Stimulated activated CD4-positive, alpha-beta T cell treated with anti-CD3 and anti-CD28 coated beads, Interleukin-2, amount 100 ng/mL, for 4 hours (primary cell): ENCODE measurements at places on chromosomes 12 and 14.

DNA sequence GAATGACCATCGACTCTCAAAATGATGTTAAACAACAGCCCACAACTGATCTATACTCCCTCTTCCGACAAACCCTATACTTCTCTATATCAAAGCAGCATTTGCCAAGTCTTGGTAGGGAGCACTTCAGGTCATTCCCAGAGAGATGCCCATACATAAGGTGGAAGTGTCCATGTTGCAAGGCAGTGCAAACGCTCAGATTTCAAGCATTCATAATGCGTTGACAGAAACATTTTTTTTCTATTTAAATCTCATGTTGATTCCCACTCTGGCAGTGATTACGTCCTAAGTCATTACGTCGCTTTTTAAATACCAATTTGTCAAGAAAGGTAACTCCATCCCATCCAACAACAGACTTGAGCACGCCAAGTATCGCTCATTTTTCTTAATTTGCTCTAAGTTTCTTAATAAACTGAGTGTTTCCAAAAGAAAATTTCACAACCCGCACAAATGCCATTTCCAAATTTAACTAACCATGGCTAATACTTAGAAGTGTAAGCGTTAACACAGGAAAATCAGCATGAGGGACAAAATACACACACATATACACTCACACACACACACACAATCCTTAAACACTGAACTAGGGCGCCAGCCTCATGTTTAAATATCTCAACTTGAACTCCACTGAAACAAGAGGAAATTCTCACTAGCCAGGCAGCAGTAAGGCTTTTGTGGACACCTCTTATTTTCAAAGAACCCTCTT, 1.1 kb downstream of the GXYLT1 start:
- no peak for DNase-seq

DNA sequence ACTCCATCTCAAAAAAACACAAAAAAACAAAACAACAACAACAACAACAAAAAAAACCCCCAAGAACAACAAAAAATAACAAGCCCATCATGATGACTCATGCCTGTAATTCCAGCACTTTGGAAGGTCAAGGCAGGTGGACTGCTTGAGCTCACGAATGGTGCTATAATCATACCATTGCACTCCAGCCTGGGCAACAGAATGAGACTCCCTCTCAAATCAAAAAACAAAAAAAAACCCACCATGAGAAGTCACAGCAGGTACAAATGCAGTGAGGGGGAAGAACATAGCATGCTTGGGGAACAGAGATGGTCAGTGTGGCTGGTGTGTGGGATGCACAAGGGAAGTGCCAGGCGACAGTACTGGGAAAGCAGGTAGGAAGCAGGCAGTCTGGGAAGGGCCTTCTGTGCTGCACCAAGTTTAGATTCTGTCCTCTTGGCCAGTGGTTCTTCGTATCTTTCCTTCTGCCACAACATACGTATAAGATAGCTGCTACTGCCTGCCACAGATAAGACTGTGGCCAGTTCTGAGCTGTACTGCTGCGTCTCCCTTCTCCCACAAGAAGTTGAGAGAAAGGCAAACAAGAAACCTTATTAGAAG, 28.0 kb downstream of the ATG14 start:
- DNase-seq, result no peak

DNA sequence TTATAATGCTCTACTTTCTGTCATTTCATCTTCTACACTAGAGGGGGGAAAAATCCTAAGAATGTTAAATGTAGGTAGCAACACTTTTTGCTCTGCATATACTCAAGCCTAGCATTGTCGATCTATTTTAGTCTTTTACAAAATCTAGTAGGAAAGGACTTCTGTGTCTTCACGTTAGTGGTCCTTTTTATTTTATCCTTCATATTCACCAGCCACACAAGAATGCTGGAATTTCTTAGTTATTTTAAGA, 253.0 kb upstream of the FLRT2 start:
- DNase-seq, result no peak

DNA sequence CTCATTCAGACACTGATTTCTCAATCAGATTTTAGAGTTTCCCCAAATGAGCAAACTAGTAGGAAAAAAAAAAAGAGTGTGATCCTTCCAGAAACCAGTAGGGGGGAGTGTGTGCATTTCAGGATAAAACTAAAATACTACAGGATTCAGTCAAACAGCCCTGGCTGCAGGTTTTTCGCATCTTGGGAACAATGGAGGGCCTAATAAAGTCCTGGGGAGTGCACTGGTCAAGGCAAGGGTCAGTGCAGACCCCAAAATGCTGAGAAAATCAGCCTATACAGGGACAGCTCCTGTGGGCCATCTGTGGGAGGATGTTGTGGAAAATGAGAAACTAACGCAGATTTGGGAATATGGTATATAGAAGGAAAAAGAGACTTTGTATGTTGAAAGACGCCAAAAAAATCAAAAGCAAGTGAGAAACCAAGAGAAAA, 22.2 kb upstream of the ABCD4 start:
- no peak for DNase-seq

DNA sequence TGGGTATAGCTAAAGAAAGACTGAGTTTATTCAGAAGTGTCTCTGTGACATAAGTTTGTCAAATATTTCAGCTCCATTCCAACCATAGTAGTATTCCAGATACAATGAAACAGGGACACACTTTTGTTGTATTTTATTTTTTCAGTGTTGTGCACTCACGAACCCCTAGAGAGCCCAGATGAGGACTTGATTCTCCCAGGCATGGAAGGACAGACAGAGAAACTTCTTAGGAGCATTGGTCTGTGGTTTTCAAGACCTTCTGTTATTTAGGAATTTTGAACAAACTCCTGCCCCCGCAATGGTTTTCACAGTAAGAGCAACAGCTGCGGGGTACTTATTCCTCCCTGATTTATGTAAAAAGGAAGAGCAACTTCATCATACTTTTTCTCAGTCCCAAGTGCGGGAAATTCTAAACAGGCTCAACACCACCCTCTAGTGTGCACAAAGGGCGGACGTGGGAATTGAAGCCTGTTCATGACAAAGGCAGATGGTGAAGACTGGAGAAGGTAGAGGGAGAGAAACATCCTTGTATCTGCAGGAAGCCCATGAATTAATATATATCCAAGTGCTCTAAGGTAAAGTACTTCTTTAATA, 147.6 kb downstream of the PAH start:
- no peak for DNase-seq

DNA sequence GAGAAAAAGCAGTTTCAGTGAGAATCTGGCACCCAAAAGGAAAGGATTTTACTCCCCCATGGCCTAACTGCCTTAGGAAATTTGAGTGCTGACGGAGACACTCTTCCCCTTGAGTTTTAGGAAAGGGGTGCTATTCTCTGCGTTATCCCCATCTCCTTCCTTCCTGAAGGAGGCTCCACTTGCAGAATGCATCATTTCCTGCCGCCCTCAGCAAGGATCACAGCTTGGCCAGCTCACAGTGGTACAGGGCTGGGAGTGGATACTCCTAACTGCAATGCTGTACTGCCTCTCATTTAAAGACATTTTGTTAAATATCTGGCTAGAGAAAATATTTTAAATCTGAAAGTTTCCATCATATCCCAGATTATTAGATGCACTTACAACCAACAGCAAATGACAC, 33.0 kb downstream of the RDH12 start:
- no peak for DNase-seq

- no peak for DNase-seq
Measured at GRCh38 chr12:3436461-3437065, 54.4 kb upstream of the PRMT8 start.

- no peak for DNase-seq
Measured at GRCh38 chr12:89413234-89413633, 60.9 kb upstream of the DUSP6 start.

GRCh38 chr14:104680806-104681688, 8.4 kb upstream of the INF2 start:
- no peak for DNase-seq

DNA sequence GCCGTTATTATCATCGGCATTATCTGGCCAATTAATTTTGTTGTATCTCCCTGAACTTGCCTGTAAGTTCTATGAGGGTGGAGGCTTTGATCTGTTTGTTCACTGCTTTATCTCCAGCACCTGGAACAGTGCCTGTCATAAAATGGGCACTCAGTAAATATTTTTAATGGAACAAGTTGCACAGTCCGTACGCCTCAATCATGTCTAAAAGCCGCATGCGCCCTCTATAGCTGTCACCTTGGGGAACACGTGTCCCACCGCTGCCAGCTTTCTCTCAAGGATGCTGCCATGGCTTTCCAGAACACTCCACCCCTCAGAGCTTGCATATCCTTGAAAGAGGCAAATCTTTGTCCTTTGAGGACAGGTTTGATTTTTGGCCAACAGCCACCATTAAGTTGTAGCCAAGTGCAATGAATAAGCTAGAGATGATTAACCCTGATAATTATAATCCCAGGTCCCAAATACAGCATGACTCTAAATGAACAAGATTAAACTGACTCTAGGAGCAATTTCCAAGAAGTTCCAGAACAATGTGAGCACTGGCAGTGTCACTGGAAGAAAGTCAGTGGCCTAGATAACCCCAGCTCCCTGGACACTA, 55.1 kb downstream of the ERH start:
- no peak for DNase-seq

- DNase-seq, result no peak
Measured at GRCh38 chr12:121537814-121538698, 42.8 kb downstream of the KDM2B start.

DNA sequence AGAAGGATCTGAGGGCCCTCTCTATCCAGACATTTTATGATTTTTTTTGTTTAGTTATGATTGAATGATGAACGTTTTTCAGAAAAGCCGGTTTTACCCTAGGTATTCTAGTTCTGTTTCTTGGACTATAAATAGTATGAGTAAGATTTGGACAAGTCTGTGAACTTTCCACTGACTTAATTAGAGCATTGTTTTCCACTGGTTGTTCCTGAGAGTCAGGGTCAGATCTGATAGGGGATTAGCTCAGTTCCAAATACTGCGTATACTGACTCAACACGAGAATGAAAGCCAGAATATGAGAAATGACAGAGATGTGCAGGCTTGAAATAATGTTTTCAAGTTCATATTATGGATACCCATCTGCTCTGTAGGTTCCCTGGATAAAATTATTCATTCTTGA, 361.6 kb downstream of the AEBP2 start:
- no peak for DNase-seq

DNA sequence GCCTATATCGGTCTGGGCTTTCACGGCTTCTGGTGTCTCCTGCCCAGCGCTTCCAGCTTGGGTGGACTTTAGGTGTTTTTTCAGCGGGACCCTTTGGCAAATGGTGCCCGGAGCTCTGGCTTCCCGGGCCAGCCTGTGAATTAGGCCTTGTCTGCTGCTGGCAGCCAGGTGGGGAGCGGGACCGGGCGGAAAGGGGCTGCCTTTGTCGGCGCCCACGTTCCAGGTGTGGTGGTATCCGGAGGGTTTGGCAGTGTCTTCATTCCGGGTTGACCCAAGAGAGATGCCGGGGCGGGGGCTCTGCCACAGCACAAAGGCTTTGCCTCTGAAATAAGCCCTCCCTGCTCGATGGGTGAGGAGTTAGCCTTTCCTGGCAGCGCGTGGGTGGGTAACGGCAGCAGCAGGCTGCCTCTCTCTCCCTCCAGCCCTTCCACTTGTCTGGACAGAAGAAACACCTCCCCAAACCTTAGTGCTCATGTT, 9.5 kb downstream of the RFLNA start:
- DNase-seq, result no peak

DNA sequence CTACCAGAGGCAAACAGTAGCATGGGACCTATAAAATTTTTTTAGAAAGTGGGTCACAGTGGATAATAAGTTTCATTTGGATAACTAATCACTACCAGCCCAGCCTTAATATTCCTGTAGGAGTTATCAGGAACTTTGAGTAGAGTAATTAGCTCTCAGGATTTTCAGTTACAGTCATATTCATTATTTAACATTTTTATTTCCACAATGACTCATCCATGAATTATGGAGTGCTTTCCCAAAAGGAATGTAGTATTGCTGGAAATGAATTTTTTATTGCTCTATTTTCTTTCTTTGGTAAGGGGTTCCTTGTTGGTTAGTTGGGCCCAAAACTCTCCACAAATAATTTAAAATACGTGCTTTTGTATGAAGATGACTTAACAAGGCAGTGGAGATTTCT, 53.7 kb downstream of the ERC1 start:
- DNase-seq, result no peak

GRCh38 chr12:65925626-65926025, 101.3 kb downstream of the HMGA2 start:
- DNase-seq, result no peak

DNA sequence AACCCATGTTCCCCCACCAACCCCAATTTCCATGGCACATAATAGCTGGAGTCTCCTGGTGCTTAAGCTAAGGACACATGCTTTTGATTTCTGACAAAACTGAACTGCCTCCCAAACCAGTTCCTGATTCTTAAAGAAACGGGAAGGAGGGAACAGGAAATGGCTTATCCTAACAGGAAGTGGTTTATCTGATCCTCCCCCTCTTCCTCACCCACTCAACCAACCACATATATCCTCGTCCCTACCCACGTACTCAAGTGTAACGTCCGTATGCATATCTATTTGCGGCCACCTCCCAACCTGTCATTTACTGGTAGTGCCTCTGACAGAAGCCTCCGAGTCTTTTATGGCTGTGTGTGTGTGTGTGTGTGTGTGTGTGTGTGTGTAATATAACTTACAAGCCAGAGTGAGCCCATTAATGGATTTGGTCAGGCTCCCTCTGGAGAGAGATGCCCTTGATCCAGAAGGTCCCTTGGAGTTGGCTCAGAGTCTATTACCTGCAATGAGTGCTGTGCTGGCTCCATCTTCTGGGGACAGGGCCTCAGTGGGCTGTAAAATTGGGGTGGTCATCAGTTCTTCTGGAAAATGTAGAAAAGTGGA, 7.7 kb downstream of the DAZAP2 start:
- peak; percentile 28 for DNase-seq

- DNase-seq, result no peak
Measured at GRCh38 chr12:110754101-110754793, 11.6 kb upstream of the PPP1CC start.

DNA sequence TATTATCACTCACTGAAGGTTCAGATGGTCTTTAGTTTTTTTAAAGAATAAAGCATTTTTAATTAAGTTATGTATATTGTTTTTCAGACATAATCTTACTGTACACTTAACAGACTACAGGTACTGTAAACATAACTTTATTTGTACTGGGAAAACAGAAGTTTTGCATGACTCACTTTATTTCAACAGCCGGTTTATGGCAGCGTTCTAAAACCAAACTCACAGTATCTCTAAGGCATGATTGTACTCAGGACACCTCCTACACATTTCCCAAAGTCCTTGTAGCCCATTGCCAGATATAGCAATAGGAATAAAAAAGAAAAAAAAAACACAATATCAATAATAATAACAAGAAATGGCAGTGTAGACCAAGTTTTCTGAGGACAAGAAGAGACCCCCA, 1341.4 kb downstream of the FSCB start:
- no peak for DNase-seq

DNA sequence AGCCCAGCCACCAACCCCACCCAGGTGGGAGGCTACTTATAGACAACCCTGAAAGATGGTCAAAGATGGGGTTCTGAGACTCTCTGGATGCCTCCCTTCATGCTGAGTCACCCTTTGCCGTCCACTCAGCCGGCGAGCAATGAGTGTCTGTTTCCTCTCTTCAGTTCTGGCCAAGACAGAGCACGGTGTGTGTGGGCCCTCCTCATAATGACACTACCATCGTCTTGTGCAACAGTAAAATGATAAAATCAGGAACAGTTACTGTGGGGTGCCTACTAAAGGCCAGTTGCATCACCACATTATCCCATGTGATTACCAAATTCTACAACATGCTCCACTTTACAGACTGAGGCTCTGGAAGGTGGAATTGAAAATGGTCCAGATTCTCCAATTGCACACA, 7.0 kb upstream of the BDKRB1 start:
- no peak for DNase-seq

- no peak for DNase-seq
Measured at GRCh38 chr14:38578278-38578681, 322.4 kb upstream of the CLEC14A start.

- no peak for DNase-seq
Measured at GRCh38 chr12:21296348-21296747, 38.4 kb downstream of the SLCO1A2 start.
